ENCODE measurements at places on chromosomes 5 and 9.

- no peak for DNase-seq
Observed at GRCh38 chr5:131671409-131671808, 36.4 kb upstream of the RAPGEF6 start.

DNA sequence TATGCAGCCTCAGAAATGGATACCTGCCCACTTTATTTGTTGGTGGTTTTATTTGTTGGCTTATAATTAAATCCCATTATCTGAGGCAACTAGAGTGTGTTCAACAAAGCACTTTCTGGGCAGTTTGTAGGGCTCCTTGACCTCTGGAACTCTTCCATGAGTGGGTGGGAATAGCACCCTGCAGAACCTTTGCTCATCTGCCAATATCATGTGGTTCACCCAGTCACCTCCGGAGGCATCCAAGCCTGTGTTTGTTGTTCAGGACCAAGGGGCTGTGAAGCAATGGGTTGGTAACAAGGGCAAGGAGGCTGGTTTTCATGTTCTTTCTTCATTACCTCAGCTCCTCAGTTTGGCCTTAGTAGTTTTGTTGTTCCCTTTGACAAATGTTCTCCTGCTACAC, 314.0 kb downstream of the NDUFS4 start:
- DNase-seq = no peak

- no peak for DNase-seq
Observed at GRCh38 chr9:74960561-74960960, 7.8 kb upstream of the C9orf40 start.

GRCh38 chr5:88116396-88116795, 152.2 kb downstream of the TMEM161B start:
- no peak for DNase-seq

DNA sequence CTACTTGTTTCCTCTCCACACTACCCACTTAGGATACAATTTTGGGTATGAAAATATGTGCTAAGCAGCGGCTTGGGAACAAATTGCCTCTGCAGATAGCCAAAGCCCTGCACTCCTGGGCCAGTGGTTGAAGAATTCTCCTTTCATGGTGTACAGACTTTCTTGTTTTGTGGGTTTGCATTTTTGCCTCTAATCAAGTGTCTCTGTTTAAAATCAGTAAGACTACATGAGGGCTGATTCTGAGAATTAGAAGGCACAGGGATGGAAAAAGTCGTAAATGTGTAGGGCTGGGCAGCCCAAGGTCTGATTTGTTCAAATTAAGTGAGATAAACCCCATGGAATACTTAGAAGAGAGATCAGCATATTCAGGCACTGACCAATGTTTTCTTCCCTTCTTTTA, 103.7 kb upstream of the CD180 start:
- no peak for DNase-seq

DNA sequence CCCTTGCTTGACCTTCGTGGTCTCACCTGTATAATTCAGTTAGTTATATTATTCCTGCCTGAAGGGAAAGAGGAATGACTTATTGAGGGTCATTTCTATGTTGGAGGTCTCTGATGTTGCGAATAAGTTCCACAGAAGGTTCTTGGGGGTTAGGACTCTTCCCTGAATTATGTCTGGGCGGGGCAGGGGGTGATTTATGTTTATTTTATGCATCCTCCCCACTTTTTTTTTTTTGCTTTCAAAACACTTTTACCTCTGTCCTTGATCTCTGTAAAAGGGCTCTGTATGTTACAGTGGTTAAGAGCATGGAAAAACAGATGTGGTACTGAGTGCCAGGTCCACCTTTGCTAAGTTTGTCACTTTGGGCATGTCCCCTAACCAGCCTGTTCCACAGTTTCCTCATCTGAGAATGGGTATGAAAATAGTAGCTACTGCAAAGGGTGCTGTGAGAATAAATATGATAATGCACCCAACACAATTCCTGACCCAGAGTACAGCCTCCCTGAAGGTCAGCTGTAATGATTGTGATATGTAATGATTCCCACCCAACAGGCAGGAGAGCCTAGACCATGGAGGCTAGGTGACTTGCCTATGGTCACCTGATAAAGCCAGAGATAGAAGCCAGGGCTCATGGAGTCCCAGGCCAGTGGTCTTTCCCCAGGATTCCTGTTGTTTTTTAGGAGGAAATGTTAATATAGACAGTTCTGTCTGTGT, 54.8 kb downstream of the SLC22A5 start:
- no peak for DNase-seq

DNA sequence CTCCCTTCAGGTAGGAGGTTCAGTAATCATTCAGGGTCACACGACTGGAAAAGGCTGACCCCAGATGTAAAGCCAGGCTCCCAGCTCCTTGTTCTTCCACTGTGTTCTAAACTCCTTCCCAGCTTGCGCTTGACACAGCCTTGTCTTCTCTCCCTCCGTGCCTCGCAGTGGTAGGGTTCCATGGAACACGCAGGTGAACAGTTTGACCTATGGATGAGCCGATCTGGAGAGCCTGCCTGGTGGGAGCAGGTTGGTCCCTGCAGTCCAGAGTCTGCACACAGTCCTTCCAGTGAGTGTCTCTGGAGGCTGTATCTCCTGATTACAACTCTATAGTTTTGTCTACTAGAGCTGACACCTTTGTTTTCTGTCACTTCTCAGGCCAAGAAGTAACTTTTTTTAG, 85.9 kb downstream of the IQGAP2 start:
- no peak for DNase-seq

DNA sequence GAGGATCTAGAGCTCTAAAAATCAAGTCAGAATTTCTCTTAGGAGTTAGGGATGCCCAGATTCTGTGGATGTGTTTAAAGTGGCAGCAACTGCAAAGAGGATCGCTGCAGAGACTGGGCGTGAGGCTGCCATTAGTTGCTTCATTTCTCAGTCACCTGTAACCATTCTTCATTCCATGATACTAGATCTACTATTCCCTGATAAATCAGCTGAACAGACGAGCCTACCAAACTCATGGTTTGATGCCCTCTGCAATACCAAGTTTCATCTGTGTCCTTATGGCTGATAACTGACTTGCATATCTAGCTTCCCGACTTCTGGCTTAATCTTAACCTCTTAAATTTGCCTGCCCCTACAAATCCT, 33.3 kb downstream of the UBE2R2 start:
- no peak for DNase-seq

DNA sequence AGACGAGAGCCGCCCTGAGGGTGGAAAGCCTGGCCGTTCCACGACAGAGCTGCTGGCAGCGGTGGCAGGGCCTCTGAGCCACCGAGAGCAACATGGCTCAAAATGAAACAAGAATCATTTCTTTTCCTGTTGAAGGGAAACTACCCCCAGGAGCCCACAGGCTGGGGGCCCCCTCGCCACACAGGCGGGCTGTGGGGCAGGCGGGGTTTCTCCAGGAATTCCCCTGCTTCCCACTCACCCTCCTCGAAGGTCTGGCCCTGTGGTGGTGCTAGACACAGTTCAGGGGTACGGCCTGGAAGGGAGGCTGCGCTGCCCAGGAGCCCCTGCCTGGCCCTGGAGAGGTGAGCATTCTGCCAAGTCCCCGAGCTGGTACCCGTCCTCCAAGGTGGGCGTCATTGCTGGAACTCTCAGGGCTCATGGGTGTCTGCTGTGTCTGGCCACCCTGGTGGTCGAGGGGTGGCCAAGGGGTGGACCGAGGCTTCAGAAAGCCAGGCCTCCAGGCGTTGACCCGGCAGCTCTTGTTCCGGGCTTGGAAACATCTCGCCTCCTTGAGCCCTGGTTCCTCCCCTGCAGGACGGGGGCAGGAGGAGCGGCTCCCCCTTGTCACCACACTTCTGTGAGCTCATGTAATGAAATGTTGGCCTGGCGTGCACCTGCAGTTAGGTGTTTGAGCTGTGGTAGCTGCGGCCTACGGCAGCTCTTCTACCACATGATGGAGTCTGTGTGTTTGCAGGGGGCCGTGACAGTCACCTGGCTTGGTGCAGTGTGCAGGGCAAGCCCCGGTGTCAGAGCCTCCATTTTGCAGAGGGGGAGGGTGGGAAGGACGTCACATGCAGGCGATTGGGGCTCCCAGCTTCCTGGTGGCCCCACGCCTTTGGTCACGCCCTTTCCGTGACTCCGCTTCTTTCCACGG, 65.3 kb downstream of the RXRA start:
- no peak for DNase-seq

DNA sequence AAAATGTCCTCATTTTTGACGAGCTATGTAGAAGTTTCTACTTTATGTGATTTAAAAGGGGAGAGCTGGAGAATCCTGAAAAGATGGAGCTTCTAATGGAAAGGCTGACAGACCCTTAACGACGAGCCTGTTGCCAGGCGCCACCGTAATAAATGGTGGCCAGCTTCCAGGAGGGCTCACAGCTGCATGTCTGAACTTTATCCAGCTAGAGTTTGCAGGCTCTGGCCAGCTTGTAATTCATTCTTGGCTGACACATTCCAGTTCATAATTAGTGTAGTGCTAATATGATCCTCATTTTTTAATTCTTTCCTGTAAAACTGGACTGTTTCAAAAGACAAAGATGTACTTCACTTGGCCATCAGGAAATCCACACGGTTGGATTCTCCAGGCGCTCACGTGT, 246.7 kb downstream of the GAS1 start:
- no peak for DNase-seq

- DNase-seq = no peak
Observed at GRCh38 chr5:1204693-1205242, 3.4 kb downstream of the SLC6A19 start.

DNA sequence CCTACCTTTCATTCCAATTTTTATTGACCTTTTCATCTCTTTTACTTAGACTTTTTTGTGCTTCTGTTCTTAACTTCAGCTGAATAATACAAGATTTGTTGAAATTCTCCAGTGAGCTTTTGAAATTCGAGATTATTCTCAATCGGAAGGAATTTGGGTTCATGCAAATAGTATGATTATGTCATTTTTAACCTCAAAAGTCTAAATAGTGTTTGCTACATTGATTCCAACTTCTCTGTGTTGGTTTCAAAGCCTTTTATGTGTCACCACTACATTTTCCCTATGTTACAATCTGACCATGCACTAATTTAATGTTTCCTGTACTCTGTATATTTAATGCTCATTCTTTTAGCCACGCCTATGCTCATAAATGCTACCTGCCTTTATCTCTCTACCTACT, 44.1 kb downstream of the VPS13A start:
- no peak for DNase-seq

- peak; percentile 27 for DNase-seq
Observed at GRCh38 chr9:106878934-106879333, 16.0 kb downstream of the ZNF462 start.

- no peak for DNase-seq
Observed at GRCh38 chr5:53035868-53036381, 46.8 kb downstream of the ITGA2 start.

GRCh38 chr5:92505145-92505544, 1075.9 kb downstream of the NR2F1-AS1 start:
- no peak for DNase-seq

- DNase-seq = no peak
Observed at GRCh38 chr9:101736717-101737116, 1.7 kb downstream of the GRIN3A start.

DNA sequence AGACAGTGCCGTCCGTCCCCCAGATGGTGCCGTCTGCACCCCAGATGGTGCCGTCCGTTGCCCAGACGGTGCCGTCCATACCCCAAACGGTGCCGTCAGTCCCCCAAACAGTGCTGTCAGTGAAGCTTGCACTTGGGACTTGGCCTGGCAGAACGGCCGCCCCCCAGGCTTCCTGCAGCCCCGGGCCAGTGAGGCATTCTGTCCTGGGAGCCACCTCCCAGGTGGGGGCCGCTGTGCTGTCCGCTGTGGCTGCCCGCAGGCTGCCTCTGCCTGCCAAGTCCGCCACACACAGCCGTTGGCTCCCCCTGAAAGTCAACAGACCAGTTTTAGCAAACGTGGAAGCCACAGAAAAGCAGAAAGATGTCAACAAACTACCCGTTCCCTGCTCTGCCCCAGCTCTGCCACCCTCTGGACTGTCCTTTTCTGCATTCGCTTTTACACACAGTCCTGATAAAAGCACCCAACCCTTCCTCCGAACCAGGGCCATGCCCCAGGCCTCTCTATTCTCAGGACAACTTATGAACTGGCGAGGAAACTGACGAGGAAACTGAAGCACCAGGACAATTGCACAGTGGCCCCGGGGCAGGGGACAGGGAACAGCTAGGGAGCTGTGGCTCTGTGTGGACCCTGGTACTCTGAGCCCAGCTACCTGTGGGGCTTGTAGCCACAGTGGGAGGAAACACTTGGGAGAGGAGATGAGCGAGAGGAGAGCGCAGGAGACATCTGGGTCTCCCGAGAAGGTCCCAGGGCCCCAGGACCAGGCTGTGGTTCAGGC, 39.6 kb upstream of the RXRA start:
- no peak for DNase-seq

DNA sequence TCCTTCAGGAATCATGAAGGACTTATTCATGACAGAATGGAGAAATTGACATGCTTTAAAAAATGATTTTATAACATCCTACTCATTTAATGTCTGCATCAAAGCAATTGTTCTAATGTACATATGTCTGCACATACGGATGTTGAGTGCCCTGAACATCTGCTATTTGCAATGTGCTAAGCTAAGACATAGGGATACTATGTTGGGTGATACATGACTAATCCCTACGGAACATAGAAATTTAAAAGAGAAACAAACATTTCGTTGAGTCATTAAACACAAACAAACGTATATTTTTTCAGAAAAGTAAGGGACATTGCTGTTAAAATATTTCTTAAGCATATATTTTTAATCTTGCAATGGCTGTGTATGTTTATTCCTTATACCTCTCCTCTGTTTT, 686.5 kb upstream of the ADAMTS16 start:
- no peak for DNase-seq

DNA sequence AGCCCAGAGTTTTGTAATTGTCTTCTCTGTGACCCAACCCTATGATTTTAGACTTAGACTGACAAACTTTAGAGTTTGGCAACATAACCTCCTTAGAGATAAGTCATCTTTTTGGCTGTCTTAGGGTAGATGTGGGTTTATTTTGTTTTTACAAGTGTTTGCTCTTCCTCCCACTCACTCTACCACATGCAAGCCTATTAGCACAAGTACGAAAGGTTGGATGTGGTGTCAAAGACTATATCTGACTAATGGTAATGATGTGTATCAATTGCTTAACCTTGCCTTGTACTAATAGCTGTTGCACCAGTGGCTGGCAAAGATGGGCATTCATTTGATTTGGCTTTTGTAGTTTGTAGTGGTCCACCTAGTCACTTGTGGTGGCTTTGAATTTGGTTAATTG, 46.5 kb downstream of the SLC25A46 start:
- DNase-seq = no peak

DNA sequence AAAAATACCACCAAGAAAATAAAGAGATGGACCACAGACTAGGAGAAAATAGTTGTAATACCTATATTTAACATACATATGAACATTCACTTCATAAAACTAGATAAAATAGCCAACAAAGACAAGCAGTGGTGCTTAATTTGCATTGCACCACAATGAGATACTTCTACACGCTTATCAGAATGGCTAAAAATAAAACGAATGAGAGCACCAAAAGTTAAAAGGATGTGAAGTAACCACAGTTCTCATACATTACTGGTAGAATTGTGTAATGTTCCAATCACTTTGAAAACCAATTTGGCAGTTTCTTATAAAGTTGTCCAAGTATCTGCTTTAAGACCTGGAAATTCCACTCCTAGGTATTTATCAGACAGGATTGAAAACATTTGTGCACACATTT, 198.9 kb upstream of the SGCD start:
- no peak for DNase-seq
